CD8-positive, alpha-beta memory T cell (primary cell): ENCODE measurements at places on chromosomes 6 and 20.

GRCh38 chr6:164882236-164882635 is 427.2 kb downstream of the C6orf118 start:
- no peak for DNase-seq

- no peak for DNase-seq
These were observed 75.4 kb downstream of the ANKEF1 start for GRCh38 chr20:10110151-10110550.

DNA sequence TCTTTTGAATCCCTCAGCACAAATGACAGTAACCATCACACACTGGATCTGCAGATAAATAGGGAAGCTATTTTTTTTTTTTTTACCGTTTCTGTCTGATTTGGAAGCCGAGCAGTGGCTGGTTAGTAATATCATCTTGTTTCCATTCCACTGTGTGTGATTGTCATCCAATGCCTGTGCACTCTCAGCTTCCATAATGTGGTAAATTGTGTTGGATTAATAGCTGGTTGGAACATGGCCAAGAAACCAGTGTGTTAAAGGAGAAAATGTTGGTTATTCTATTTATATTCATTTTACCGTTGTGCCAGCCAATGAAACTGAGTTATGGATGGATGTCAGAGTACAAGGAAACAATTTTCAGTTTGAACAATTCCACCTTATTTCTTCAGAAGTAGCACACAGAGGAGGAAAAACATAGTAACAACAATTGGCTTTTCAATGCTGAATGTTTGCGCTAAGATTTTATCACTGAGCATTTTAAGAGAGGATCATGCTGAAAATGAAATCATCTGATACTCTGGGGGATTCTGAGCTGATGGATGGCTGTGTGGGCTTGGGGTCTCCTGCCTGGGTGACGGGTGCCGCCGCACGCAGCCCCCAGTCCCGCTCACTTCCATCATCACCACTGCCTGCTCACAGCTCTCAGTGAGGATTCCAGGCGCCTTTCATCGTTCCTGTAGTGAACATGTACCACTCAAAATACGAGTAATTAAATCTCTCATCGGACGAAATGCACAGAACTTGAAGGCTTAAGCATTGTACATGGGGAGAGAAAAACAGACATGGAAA is 40.7 kb upstream of the EXOC2 start:
- DNase-seq: no peak

- no peak for DNase-seq
These were observed 46.0 kb upstream of the HINT3 start for GRCh38 chr6:125910527-125910926.

DNA sequence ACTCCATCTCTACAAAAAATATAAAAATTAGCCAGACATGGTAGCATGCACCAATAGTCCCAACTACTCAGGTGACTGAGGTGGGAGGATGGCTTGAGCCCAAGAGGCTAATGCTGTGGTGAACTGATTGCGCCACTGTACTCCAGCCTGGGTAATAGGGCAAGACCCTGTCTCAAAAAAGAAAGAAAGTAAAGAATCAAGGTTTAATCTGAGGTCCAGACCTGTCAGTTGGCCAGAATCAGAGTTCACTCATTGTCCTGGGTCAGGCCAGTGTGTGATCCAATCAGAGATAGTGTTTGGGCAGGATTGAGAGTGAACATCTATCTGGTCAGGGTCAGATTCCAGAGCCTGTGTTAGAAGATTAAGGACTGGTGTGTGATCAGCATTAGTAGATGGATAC is 15.5 kb downstream of the TMEM63B start:
- DNase-seq: no peak

- no peak for DNase-seq
These were observed 31.4 kb downstream of the LYRM4 start for GRCh38 chr6:5229356-5229755.

GRCh38 chr20:54088430-54088829 is 18.0 kb upstream of the BCAS1 start:
- no peak for DNase-seq
